ENCODE measurements at places on chromosomes 7 and 10.

DNA sequence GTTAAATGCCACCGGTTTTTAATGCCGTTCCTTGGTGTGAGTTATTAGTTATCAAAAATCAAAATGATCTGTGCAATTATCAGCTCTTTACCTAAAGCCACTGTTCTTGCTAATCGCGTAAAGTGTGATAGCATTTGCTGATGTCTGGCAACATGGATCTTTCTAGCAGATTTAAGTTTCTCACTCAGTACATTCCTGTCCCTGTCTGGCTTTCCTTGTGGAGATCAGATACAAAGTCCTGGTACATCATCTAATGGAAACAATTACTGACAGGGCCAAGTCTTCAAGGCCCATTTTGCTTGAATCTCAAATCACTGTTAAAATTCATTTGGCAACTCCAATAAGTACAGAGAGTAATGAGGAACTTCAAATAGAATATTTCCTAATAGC, 755.7 kb downstream of the AUTS2 start:
- no peak for DNase-seq

DNA sequence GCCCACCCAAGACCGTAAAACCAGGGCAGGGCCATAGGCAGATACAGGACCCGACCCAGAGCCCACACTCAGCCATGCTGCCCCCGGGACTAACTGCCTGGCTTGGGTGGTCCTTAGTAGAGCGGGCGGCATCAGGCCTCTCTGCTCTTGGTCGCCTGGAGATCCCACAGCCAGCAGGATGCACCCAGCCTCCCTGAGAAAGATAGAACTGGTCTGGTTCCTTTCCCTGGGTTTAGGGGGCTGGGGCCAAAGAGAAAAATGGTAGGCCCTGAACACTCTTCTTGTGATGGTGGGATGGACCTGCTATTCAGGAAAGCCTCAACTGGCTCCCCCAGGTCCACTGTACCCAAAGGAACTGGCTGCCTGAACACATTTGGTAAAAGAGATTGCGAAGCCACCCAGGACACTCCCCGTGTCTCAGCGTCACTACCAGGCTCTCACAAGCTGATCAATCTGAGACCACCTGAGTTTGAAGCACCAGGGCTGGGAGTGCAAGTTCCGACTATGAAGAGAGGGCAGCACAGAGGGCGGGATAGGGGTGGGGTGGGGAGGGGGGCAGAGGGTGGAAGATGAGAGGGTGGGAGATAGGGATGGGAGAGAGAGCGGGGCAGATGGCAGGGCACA, 591.5 kb downstream of the DNAJB6 start:
- DNase-seq, result no peak

GRCh38 chr10:119405520-119405807, 137.1 kb downstream of the RGS10 start:
- DNase-seq, result no peak

DNA sequence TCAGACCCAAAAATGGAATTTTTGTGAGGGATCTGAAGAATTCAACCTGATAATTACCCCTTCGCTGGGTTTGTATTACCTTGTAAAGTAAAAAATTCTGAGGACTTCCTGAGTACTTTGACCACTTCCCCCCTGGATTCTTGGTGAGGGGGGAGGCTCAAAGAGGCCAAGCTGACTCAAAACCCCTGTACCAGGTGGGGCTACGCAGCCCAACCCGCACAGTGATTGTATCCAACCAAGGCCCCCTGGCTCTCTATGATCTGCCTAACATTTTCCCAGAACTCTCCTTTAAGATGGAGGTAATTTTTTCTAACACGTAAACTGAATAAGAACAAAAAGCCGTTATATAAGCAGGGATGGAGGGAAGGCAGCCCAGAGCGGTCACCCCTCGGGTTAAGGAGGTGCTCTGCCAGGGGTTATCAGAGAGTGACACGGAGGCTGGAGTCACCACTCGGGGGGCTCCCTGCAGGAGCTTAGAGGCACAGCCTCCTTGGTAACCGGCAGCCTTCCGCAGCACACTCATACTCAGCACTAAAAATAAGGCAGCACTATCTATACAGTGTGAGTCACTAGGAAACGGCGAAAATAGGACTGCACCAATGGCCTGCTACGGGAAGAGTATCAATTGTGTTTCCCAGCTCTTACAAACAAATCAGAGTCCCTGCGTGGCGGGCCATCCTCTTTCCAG, 255.4 kb downstream of the ELMO1 start:
- DNase-seq, result no peak

GRCh38 chr7:42091461-42092291, 145.3 kb downstream of the GLI3 start:
- no peak for DNase-seq

DNA sequence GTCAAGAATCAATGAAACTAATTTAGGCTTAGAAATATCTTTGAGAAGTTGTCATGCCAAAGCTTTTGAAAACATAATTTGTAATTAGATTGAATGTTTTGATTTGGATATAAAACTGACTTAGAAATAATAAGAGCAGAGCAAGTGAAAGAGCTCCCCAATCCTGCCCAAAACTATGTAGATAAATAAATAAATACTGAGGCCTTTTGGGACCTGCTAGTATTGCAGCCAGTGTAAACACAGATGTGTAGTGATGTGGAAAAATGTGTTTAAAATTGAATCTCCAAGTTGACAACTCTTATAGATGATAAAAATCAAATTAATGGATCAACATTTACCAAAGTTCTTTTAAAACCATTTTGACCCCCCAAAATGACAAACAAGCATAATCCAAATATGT, 896.1 kb downstream of the CNTNAP2 start:
- DNase-seq, result no peak

DNA sequence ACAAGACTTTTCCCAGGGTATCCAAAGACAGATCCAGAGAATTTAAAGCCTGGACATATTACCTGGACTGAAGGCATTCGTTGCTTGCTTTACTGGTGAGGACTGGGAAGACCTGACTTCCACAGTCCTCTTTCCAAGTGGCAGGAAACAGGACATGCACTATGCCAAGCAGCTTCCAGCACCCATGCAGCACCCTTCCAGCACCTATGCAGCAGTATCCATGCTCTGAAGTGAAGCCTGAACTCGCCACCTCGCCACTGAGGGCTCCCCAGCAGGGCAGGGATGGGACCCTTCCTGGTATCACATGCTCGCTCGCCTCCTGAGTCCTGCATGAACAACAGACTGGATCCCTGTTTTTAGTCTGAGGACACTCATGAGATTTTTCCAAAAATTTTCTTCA, 189.9 kb upstream of the KLF14 start:
- DNase-seq, result no peak

GRCh38 chr7:49643321-49643720, 130.1 kb upstream of the VWC2 start:
- no peak for DNase-seq

DNA sequence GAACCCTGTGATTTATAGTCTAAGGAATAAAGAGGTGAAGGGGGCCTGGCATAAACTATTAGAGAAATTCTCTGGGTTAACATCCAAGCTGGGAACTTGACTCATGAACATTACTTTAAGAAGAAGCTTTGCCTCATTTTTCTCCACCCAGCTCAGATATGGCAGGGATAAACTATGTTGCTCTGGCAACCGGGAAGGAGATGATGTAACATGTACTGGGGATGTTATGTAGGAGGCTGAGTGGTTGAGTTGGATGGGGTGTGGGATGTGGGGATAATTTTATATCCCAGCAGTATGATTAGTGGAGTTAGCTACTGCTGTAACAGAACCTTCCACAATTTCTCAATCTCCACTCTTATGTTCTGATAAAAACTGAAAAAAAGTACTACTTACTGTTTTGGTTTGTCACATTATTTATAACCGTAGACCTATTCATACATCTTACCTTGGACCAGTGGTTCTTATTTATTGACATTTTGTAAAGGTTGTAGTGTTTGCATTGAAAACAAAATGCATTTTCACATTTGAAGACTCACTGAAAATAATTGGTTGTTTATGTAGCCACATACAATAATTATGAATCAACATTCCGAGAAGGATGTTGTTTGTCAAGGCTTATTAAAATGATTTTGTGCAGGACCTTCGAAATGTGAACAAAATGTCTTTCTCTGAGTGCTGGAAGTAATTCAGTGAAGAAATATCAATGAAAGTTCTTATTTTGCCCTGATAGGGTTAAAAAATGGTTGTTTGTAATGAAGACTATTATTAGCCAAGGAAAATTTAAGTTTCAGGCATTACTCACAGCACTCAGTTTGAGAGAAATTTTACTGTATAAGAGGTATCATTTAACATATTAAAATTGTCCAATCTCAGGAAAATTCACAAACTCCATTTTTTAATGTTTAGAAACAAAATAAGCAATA, 1.3 kb downstream of the OR2F2 start:
- DNase-seq, result no peak

GRCh38 chr7:28858206-28858605, 99.9 kb downstream of the TRIL start:
- DNase-seq, result no peak

DNA sequence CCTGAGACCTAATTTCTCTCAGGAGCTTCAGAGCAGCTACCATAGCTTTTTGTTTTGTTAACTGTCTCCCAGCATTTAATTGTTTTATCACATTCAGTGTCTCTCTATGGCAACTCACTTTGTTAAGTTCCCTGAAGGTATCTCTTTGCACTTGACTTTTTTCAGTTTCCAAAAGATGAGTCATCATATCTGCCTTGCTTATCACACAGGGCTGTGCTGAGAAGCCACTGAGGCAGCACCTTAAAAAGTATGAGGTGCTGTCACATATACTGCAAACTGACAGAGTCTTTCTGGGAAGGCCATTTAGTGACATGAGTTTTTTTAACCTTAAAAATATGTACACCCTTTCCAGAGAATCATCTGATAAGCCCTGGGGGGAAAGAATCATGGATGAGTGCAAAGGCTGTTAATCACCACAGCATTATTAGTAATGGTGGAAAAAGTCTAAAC, 56.8 kb downstream of the PPP1R3C start:
- no peak for DNase-seq

- DNase-seq, result no peak
Measured at GRCh38 chr10:86356296-86356695, 10.3 kb downstream of the GRID1 start.

DNA sequence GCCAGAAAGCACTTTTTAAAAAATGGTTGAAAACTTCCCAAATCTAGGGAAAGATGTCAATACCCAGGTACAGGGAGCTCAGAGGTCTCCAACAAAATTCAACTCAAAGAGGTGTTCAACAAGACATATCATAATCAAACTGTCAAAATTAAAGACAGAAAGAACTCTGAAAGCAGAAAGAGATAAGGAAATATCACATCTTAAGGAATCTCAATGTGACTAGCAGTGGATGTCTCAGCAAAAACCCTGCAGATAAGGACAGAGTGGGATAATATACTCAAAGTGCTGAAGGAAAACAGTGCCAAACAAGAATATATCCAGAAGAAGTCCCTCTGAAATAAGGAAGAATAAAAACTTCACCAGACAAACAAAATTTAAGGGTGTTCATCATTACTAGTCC, 13.0 kb upstream of the GSTK1 start:
- no peak for DNase-seq

DNA sequence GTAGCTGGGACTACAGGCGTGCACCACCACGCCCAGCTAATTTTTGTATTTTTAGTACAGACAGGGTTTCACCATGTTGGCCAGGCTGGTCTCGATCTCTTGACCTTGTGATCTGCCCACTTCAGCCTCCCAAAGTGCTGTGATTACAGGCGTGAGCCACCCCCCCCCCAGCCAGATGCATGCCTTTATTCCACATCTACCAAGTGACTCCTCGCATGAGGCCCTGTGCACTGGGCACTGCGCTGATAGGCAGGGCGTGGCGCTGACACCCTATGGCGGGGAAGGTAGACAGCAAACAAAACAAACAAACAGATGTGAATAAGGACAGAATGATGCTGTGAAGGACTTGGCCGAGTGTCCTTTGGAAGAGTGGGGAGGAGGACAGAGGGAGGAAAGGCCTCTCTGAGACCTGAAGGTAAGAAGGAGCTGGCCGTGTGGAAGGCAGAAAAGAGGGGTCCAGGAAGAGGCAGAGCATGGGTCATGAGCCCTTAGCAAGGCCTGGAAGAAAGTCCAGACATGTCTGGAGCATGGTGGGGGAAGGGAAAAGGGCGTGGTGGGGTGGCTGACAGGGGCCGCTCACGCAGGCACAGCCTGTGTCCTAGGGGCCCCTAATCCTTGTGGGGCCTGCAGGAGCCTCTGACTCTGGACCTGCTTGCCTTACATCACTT, 47.5 kb upstream of the CACUL1 start:
- no peak for DNase-seq

DNA sequence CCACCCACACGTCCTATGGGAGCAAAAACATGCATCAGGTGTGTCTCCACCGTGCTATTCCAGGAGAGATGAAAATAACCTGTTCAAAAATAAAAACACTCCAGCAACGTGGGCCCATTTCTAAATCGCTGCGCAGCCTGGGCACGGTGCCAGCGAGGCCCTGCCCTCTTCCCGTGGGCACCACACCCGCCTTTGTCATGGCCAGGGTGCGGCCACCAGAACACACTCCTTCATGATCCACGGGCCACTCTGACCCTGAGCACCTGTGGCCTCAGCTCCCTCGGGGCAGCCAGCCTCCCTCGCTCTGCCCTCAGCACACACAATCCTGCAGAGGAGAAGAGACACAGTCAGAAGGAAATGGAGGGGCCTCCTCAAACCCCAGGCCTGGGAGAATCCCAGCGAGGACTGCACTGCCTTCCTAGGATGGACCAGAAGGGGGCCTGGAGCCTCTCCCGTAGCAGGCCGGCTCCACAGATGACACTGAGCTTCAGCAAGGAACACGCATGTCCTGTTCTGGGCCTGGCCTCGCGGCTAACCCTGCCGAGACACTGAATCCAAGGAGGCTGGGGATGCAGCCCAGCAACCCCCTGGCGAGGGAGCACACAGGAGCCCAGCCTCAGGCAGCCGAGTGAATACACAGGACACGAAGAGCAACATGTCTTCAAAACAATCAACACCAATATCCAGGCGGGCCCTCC, 169.0 kb downstream of the MAD1L1 start:
- DNase-seq, result no peak

DNA sequence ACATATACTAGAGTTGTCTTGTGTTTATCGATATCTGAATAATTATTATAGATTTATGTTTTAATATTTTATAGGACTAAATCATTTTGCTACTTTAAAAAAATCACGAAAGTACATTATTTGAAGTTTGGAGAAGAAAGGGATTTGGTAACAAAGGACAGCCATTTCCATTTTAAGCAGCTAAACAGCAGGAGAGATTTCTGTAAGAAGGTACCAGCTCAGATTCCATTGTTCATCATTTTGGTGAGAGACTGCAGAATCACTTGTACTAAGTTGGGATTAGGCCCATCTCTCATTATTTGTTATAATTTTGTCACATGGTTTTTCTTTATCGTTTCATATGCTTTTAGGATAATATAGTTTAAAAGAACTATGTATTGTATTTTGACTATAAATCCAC, 46.7 kb downstream of the PALS2 start:
- DNase-seq, result no peak

All from activated T-cell treated with anti-CD3 and anti-CD28 coated beads, Interleukin-2, amount 50 U/mL, for 1 hour (primary cell).